ENCODE measurements at places on chromosomes 5 and 9.

DNA sequence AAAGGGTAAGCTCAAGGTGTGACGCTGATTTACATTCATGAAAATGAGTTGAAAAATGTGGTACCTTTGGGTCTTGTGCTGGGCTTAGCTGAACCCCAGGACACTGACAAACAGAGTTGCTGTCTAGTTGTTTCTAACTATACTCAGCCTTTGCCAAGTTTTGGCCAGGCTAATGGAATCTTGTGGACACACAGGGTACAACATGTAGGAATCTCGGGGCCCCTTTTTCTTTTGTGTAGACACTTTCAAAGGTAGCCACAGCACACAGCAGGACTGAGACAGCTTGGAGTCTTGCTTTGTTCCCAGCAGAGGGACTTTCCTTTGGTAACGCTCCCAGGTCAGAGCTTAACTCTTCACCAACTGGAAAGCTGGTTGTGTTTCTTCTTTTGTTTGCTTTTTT, 7.8 kb downstream of the LIX1 start:
- no peak for DNase-seq

DNA sequence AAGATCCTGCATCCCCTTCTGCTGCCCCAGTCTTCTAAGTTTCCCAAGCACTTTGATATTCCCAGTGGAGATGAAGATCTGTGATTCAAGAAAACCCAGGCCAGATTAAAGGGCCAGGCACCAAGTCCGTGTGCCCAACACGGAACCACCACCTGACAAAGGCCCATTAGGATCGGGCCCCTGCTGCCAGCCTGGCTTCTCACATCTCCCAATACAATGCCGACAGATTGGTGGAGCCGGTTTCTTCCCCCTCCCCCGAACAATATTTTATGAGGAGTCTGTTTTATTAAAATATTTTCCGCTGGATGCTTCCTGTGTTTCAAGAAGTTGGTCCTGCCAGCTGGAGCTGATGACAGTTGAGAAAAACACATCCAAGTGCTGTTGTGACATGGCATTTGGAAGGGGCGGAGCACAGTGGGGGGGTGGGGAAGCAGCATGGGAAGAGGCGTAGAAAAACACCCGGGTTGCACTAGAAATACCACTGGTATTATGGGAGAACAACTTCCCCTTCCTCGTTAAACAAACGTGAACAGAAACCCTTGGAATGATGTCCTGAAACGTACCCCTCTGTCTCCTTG, 45.0 kb downstream of the CRB2 start:
- peak; percentile 81 for DNase-seq

- no peak for DNase-seq
These were observed 93.0 kb upstream of the PAPPA start for GRCh38 chr9:116060631-116061030.

DNA sequence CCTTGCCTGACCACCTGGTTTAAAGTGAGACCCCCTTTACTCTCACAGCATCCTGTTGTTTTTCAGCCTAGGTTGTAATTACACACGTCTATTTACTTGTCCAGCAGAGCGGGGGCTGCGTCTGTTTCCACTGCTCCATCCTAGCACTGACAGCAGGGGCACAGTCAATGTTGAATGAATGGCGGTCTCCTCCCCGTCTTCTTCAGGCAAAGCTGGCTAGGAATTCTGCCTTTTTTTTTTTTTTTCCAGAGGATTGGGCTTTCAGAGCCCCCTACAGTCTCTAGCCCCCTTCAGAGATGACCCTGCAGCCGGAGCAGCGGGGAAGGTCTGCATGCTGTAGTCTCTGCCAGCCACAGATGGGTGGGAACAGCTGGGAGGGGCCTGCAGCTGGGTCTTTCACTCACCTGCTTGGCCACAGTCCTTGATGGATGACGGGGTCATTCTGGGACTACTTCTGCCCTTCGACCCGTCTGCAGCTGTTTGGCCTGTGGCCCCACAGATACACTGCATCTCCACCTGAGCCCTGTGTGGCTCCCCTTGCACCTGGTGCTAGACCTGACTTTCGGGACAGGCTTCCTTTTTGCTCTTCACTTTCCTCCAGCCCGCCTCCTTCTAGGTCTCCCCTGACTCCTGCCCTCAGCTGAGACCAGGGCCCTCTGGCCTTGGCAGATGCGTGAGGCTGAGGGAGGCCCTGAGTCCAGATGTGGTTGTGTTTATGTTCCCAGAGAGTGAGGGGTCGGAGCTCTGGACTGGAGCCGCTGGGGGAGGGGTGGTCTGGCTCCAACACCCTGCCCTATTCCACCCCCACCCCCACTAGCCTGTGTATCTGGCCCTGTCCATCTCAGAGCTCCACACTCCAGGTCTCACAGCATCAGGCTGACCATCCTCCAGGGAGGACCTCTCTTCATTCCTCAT, 8.0 kb downstream of the PITX1 start:
- peak; percentile 78 for DNase-seq

GRCh38 chr5:154302161-154302560, 111.6 kb downstream of the GALNT10 start:
- no peak for DNase-seq

DNA sequence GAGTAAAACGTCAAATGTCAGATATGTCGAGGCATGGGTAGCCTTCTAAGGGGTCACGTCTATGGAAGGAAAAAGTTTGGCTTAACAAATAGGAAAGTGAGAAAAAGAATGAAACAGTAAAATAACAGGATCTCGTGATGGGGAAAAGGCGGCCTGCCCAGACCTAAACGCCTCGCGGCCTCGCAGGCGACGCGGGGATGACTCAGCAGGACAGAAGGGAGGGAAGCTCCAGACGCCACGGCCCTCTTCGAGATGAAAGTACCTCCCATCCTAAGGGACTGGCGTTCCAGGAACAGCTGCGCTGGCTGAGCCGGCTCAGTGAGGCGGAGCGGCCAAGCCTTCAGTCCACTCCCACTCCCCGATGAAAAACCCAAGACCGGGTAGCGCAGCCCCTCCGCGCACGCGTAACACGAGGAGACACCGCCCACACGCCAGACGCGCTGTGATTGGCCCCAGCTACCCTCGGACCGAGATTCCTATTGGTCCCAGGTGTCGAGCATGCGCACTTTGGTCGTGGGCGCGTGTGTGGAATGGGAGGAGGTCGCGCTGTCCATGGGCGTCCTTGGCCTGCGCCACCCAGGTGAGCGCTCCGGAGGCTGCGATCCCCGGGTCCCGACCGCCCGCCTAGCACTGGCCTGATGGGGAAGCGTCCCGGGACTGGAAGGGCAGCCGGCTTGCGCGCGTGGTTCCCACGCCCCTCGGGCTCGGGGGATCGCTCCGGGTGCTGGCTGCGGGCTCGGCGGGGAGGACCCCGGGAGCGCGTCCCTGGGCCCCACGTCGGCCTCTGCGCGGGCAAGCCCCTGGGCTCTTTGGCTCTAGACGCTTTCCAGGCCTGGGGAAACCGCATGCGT, 588.5 kb downstream of the MTRR start:
- DNase-seq = peak; percentile 91

DNA sequence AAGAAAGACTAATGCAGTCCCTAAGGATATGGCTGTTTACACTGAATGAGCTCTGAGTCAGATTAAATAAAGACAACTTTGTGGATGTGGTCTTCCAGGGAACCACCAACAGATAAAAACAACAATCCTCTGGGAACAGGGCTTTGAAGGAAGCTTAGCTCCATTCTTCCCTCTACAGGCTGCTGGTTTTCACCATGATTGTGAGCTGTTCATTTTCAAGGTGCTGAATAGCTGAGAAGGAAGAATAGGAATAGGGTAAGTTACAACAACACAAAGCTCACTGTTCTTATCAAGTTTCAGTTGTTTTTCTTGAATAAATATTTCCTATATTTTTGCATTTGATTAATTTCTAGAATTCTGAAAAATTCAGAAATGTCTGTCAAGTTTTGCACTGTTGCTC, 25.9 kb upstream of the PTAR1 start:
- DNase-seq = no peak

DNA sequence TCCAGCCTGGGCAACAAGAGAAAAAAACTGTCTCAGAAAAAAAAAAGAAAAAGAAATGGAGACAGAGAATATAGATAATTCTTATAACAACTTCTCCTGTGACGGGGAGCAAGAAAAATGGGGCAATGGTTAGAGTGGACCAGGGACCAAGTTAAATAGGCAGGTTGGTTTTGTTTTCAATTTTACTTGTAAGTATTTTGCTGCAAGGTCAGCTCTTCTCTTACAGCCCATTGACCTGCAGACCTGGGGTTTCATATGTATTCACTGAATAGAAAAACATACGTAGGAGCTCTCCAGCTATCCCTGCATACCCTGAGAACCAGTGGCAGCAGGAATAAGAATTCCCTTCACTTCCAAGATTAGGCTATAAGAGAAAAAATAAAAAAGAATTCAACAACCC, 29.2 kb upstream of the IL13 start:
- DNase-seq = no peak

- DNase-seq = no peak
These were observed 14.7 kb downstream of the DNAJC25 start for GRCh38 chr9:111645806-111646205.

GRCh38 chr5:123950701-123951581, 439.0 kb downstream of the CSNK1G3 start:
- peak; percentile 58 for DNase-seq

- DNase-seq = peak; percentile 71
These were observed 98.6 kb upstream of the TLE1 start for GRCh38 chr9:81787747-81788632.

- no peak for DNase-seq
These were observed 56.1 kb downstream of the MED27 start for GRCh38 chr9:132023419-132024180.

GRCh38 chr5:111730659-111731382, 26.2 kb downstream of the NREP start:
- no peak for DNase-seq

- peak; percentile 94 for DNase-seq
These were observed 6.3 kb upstream of the MXD3 start for GRCh38 chr5:177317959-177318377.

- DNase-seq = no peak
These were observed 49.7 kb downstream of the POU4F3 start for GRCh38 chr5:146388386-146388785.

DNA sequence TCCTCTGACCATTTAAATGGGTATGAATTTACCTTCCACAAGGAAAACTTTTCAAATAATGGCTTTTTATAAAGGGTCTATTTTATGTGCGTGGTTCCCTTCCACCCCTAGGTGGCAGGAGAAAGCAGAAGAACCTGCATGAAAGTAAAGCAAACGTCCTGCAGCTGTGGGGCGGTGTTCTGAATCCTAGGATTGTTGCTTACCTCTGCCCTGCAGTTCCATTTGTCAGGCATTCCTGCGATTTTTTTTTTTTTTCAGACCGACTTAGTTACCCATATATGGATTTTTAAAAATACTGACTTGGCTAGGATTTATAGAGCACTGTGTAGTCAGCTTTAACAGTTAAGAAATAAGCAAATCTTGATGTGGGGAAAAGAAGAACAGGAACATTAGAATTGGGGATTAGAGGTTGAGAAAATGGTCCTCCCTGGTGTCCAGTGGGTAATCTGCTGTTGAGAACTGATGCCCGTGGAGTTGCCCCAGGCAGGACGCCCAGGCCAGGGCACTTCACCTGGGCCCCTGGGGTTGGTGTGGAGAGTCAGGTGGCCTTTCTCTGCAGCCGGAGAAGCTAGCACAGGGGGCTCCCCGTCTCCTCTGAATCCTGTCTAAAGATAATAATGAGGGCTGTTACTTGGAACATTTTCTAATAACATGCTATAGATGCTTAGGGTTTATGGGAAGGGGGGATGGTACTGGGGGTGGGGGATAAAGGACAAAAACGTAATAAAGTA, 30.4 kb upstream of the LTC4S start:
- DNase-seq = peak; percentile 89

- DNase-seq = peak; percentile 43
These were observed 17.7 kb downstream of the STK10 start for GRCh38 chr5:172170251-172170701.

All from osteoblast (primary cell).